ENCODE measurements at places on chromosomes 2 and 18.

- no peak for DNase-seq
These were observed 111.4 kb downstream of the NFATC1 start for GRCh38 chr18:79507076-79507545.

DNA sequence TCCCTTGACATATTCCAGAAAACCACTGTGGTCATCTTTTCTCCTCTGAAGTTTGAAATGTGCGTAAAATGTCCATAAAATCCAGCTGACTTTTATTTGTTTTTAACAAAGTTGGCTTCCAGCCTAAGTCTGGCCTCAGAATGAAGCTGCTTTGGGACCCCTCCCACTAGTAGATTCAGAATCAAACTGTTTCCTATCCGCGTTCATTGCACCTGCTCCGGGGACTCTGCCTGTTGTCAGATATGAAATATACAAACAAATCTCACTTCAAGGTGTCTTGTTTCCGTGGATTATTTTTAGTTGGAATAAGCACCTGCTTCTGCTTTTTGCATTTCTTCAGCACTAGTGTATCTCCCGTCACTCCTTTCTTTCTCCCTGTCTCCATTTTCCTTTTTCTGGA is 115.7 kb upstream of the FHL2 start:
- DNase-seq: no peak

DNA sequence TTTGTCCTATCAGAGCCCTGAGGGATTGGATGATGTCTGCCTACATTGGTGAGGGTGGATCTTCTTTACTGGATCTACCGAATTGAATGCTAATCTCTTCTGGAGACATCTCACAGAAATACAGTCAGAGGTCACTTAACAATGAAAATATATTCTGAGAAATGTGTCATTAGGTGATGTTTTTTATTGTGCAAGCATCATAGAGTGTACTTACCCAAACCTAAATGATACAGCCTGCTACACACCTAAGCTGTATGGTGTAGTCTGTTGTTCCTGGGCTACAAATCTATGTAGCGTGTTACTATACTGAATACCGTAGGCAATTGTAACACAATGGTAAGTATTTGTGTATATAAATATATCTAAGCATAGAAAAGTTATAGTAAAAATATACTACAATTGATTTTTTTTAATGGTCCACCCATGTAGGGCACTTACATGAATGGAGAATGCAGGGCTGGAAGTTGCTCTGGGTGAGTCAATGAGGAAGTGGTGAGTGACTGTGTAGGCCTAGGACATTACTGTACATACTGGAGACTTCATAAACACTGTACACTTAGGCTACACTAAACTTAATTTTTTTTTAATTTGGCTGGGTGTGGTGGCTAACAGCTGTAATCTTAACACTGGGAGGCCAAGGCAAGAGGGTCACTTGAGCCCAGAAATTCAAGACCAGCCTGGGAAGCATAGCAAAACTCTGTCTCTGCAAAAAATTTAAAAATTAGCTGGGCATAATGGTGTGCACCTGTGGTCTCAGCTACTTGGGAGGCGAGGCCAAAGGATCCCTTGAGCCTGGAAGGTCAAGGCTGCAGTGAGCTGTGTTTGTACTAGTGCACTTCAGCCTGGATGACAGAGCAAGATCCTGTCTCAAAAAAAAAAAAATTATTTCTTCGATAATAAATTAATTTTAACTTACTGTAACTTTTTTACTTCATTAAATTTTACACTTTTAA is 226.3 kb upstream of the UBE2E3 start:
- no peak for DNase-seq

- no peak for DNase-seq
These were observed 992.2 kb upstream of the ACVR2A start for GRCh38 chr2:146852661-146853060.

DNA sequence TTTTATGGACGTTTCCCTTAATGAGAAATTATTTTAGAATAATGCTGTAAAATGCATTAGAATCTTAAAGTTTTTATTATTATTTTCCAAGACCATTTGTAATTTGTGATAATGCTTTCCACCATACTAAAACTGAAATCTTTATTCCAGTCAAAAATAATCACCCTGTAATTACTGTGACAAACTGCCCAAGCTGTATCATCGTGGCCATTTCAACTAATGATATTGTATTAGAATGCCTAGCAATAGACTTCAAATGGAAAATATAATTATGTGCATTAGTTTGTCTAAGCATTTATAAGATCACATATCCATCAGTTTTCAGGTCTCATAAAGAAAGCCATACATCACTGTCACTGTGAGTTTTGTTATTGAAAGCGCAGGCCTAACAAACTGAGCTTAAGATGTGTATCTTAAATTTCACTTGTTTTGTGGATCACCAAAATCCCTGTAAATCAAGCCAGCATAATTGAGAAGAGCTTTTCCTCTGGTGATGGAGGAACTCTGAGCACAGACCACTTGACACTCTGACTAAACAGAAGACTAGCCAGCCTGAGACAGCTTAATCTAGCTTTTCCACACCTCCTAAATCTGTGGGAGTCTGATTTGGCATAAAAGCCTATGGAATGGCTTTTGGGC is 1312.2 kb upstream of the ACVR2A start:
- no peak for DNase-seq

DNA sequence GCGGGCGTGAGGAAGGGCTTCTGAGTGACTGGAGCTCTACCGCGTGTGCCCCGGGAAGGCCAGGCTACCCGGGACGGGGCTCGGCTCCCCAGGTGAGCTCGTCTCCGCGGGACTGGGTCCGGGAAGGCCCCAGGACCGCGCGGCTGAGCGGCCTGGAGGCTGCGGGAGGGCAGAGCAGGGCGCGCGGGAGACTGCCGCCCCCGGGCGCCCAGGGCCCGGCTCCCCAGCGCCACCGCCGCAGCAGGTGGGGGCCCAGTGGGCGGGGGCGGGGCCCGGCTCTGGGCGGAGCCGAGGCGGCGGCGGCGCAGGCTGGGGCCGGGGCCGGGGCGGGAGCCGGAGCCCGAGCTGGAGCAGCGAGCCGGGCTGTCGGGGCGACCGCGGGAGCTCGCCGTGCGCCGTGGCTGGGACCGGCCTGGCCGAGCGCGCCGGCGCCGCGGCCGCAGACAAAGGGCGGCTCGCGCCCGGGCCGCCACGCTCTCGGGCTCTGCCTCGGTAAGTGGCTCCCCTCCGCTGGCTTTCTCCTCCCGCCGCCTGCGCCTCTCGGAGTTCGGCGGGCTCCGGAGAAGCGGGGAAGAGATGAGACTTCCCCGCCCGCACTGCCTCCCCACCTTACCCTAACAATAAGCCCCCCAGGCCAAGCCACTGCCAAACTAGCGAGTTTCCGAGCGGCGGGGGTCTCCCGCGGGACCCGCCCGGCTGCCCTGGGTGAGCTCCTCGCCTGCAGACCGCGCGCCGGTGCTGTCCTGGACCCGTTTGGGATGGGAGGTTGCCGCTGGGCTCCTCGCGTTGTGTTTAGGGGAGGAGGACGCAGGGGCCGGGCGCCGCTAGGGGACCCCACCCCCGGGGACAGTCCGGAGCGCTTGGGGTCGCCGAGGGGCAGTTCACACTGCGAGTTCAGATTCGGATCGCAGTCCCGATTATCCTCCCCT is at the start of gene MAPK4:
Gene MAPK4, plus strand, starts transcription at position 336 of the 929 bp plus-strand sequence. CDS start 103,872 bp downstream, outside the sequence.
- DNase-seq: no peak

DNA sequence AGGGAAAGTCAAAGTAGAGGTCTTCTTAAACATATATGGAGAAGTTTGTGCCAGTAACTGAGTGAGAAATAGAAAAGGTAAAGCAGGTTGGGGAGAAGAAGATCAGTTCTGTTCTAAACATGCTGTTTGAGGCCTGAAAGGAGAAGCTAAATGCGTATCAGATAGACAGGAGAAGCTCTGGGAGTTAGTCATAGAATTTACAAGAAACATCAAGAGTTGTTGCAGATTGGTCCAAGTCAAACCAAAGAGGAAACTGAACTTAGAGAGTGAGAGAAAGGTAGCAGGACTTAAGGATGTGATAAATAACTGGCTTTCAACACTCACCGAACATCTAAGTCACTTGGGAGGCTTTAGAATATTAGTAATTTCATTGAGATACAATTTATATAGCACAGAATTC is 29.2 kb upstream of the CERS6 start:
- no peak for DNase-seq

- no peak for DNase-seq
These were observed 68.6 kb upstream of the YWHAQ start for GRCh38 chr2:9699139-9700108.

DNA sequence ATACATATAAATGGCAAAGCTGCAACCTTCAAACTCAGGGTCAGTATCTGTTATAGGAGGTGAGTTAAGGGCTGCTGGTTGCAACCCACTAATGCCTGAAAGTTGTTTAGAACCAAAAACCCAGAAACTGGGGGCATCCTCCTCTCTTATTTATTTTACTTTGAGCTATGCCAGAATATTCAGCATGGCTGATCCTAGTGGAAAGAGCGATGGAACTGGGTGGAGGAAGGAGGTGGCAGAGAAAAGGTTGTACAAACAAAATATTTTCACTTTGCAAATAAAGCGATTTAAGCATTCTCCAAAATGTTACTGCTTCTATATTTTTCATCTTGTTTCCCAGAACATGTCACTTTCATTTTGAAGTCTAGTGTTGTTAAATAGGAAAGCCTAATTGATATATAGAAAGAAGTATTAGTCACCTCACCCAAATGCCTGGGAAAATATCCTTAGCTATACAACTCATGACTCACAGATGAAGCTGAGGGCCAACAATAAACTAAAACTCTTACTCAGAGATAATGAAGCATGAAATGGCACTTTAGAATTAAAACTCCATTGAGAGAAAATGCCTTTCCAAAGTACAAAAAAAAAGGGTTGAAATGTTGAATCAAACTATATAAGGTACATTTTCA is 251.4 kb upstream of the UBE2E3 start:
- DNase-seq: no peak

- no peak for DNase-seq
These were observed 516.9 kb upstream of the DSEL start for GRCh38 chr18:68033466-68033865.

DNA sequence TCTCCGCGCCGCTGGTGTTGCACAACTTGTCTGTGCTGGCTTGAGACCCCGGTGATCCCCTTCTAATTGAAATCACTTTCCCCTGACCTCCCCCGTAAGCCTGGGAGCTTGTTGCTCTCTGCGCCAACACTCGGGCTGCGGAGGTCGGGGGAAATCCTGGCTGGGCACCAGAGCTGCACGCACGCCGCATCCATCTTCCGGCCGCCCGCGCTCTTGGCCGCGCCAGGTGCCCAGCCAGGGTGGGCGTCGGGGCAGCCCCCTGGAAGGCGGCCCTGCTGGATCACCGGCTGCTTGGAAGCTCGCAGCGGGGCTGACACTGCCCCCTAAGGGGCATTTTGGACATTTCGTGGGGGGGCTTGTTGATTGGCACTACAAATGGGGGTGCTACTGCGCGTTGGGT is 280.3 kb upstream of the SKOR2 start:
- DNase-seq: no peak

DNA sequence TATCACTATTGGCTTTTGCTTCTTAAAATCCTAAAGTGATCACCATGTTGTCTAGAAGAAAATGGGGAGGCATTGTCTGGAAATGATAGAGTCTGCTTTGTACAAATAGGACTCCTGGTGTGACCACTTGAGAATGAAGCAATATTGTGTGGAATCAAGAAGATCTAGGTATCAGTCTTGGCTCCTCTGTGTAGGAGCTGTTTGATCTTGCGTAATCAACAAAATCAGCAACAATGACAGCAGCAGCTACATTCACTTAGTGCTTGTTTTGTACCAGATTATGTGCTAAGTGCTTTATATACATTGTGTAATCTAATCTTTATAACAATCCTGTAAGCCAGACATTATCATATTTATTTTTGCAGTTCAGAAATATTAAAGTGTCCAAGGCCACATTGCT is 17.8 kb downstream of the NCOA1 start:
- DNase-seq: no peak

DNA sequence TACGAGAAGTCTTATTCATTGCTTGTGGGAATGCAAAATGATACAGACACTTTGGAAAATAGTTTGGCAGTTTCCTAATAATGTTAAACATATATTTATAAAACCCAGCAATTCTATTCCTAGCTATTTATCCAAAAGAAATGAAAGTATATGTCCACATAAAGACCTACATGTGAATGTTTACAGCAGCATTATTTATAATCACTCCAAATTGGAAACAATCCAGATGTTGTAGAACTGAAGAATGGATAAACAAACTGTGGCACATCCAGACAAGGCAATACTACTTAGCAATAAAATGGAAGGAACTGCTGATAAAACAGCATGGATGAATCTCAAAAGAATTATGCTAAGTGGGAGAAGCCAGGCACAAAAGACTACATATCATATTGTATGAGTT is 19.3 kb downstream of the MRPL33 start:
- no peak for DNase-seq

GRCh38 chr2:230520875-230521155 is 104.8 kb downstream of the SP100 start:
- DNase-seq: no peak

GRCh38 chr2:61694312-61695274 is 156.4 kb upstream of the XPO1 start:
- peak; percentile 73 for DNase-seq

GRCh38 chr2:184945326-184945725 is 347.0 kb downstream of the ZNF804A start:
- no peak for DNase-seq

GRCh38 chr2:215060861-215061536 is 77.4 kb downstream of the ABCA12 start:
- DNase-seq: no peak

DNA sequence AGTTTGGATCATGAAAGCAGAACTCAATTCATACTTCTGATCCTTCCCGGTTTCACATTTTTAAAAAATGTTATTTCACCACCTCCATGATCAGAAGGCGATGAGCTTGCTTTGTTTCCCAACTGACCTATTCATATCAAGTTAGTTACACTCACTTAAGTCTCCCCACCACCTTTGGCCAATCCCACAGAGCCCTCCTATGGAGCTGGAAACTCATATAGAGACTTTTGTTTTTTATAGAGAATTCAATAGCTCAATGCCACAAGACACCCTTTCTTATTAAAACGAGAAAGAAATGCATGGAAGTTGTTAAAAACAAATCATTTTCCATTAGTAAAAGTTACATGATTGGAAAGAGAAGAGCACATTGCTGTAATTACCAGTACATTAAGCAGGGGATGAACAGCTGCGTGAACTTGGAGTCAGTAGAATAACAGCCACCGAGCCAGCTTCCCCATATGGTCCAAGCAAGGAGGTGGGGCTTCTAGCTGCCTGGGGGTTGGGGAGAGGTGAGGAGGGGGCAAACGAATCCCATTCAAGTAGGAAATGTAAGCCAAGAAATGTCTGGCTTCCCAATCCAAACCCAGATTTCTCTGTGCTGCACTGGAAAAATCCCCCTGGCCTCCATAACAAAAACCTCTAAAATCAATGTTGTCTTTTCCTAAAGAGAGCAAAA is 614.5 kb downstream of the IRS1 start:
- DNase-seq: no peak

DNA sequence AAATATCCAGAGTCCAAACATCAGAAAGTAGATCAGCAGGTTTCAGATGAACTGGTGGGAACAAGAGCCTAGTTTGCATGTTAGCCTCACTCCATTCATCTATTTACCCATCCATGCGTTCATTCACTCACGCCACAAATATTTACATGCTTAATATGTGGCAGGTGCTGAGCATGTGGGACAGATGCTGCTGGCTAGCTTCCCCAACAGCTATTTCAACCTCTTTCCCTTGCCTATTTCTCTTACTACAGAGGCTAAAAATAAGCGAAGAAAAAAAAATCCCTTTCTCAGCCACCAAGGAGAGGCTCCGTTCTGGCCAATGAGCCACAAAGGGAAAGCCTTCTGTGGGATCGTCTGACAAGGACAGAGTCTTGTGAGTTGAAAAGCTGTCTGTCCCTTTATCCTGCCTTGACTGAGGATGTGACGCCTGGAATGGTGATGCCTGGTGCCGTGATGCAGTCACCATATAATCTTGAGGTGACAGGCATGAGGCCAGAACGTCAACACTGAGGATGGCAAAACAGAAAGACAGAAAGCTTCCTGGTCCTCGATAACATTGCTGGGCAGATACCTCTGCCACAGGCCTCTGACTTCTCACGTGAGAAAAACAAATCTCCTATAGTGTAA is 78.2 kb downstream of the KCTD1 start:
- no peak for DNase-seq
